ENCODE measurements at places on chromosomes 1 and 21. TPM values are rescaled to one million over a fixed set of nuclear protein-coding genes. Genes with fewer than 3 reads are reported as not detected.
A peak's percentile ranks its signal among the peaks of the same experiment; 100 is the strongest.

SLC35F3 gene
- 3.5 TPM for total RNA-seq

FCAMR gene
- not detected for total RNA-seq

IL20 gene
- total RNA-seq: not detected

SYT2 gene
- total RNA-seq: not detected

SPRR5 gene
- not detected for total RNA-seq

RORC gene
- total RNA-seq: 1.3 TPM

PADI1 gene
- total RNA-seq: not detected

MR1 gene
- 16.7 TPM for total RNA-seq

SRRM1 gene
- total RNA-seq: 256 TPM

EPHA10 gene
- not detected for total RNA-seq

TMPRSS3 gene
- 123 TPM for total RNA-seq

RGS8 gene
- not detected for total RNA-seq

OR10Z1 gene
- not detected for total RNA-seq

- no peaks in the 10 kb centered on the region for H3K36me3 ChIP-seq
- H3K27me3 ChIP-seq: peaks cover 13% of the 10 kb centered on the region
- H3K4me3 ChIP-seq: no peak overlapping the region
- H3K27ac ChIP-seq: no peak overlapping the region
- H3K4me1 ChIP-seq: peaks cover 3% of the 10 kb centered on the region
Observed at GRCh38 chr1:156910309-156910782, 10.1 kb upstream of the LRRC71 start.

- H3K4me1 ChIP-seq: peaks cover 10% of the 10 kb centered on the region
- H3K4me3 ChIP-seq: no peak overlapping the region
- DNase-seq: no peak
- H3K36me3 ChIP-seq: peaks cover 58% of the 10 kb centered on the region
- H3K27ac ChIP-seq: no peak overlapping the region
- H3K27me3 ChIP-seq: no peaks in the 10 kb centered on the region
Observed at GRCh38 chr1:235802573-235803346, 63.9 kb downstream of the LYST start.

DNA sequence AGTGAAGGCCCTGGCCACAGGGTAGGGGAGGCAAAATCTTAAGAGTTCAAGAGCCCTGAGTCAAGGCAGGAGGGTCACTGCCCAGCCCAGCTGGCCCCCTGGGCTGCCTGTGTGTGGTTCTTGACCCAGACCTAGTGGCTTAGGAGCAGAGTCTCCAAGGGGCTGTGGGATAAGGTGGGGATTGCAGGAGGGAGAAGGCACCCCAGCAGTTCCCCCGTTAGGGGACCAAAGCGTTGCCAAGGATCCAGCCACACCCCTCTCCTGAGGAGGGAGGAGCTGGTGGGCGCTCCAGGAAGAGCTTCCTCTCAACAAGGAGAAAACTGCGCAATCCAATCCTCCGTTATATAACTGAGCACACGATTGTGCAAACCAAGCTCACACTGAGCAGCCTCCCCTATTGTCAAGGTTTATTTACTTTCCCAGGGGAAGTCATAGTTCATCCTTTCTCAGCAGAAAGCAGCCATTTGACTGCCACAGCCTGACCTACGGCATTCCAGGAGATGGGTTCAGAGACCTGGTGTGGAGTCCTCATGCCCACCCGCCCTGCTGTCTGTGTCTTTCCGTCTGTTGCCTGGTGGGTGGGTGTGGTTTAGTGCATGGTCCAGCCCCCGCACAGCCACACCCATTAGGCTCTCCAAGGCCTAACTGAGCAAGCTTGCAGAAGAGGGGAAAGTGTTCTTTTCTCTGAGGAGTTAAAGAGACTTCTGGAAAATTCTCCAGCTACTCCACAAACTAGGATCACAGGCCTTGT lies 3.5 kb downstream of the EPHX1 start:
- H3K4me3 ChIP-seq: no peak overlapping the region
- H3K27ac ChIP-seq: no peak overlapping the region
- H3K4me1 ChIP-seq: peaks cover 17% of the 10 kb centered on the region
- peak; percentile 30 for DNase-seq

- no peaks in the 10 kb centered on the region for H3K4me1 ChIP-seq
- H3K36me3 ChIP-seq: no peaks in the 10 kb centered on the region
- no peak for DNase-seq
- no peak overlapping the region for H3K4me3 ChIP-seq
- no peak overlapping the region for H3K27ac ChIP-seq
Observed at GRCh38 chr1:232678185-232678886, 48.4 kb upstream of the SIPA1L2 start.

DNA sequence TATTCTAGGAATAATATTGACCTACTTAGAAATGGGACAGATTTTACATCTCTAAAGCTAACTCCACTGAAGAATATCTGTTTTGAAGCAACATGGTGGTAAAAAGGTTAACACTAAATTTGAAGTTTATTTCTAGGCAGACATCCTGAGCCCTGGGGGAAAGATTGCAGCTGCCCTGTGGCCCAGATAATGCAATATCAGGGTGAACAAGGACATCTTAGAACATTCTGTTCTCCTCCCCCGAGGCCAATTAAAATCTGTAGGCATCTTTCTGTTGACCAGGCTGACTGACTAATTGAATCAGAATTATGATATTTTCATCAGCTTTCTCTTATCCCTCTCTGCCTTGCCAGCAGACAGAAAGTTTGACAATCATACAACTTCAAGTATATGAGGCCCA lies 149.8 kb upstream of the DUSP10 start:
- no peak overlapping the region for H3K27ac ChIP-seq
- no peak overlapping the region for H3K4me3 ChIP-seq
- DNase-seq: no peak
- H3K36me3 ChIP-seq: no peaks in the 10 kb centered on the region

DNA sequence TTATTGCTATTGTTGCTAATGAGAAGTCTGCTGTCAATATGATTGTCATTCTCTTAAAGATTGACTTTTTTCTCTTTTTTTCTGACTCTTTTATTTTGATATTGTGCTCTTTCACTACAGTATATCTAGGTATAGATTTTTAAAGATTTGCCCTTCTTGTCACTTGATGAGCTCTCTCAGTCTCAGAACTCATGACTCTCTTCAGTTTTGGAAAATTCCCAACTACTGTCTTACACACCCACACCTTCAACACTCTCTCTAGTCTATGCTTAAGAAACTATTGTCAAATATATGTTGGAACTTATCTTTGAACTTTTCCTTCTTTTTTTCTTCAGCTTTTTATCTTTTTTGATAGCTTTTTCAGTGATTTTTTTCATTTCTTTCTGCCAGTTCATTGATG lies 50.6 kb downstream of the LMO4 start:
- H3K4me1 ChIP-seq: no peaks in the 10 kb centered on the region
- DNase-seq: no peak
- H3K27ac ChIP-seq: no peak overlapping the region
- peaks cover 3% of the 10 kb centered on the region for H3K36me3 ChIP-seq

DNA sequence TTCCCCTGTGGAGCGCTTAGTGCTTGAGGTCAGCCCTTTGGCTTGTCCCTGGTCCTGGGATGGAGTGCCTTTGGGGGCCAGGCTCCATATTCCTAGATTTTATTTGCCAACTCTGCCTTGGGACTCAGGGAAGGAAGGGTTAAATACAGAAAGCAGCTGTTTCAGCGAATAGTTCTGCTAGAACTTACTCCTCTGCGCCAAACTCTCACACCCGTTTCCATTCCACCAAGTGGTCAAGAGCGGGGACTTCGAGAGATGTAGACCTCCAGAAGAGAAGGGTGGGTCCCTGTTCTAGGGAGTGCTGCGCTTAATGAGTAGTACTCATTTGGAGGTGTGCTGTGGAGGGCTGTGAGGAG lies 704 bp upstream of the TOMM40L start:
- H3K27ac ChIP-seq: peak overlapping the region; percentile 87
- no peaks in the 10 kb centered on the region for H3K27me3 ChIP-seq
- peaks cover 34% of the 10 kb centered on the region for H3K4me1 ChIP-seq
- no peak for DNase-seq
- H3K4me3 ChIP-seq: peak overlapping the region; percentile 98
- H3K36me3 ChIP-seq: peaks cover 11% of the 10 kb centered on the region

- H3K27me3 ChIP-seq: peaks cover 30% of the 10 kb centered on the region
- no peaks in the 10 kb centered on the region for H3K36me3 ChIP-seq
- H3K4me3 ChIP-seq: no peak overlapping the region
- no peaks in the 10 kb centered on the region for H3K4me1 ChIP-seq
- DNase-seq: no peak
- H3K27ac ChIP-seq: no peak overlapping the region
Observed at GRCh38 chr1:165562571-165562970, 18.8 kb downstream of the LRRC52 start.

- H3K27me3 ChIP-seq: no peaks in the 10 kb centered on the region
- DNase-seq: no peak
- no peaks in the 10 kb centered on the region for H3K36me3 ChIP-seq
- no peaks in the 10 kb centered on the region for H3K4me1 ChIP-seq
- H3K27ac ChIP-seq: no peak overlapping the region
- H3K4me3 ChIP-seq: no peak overlapping the region
Observed at GRCh38 chr1:110262296-110262695, 52.2 kb downstream of the KCNC4 start.

GRCh38 chr1:91700771-91701471 lies 185.0 kb downstream of the TGFBR3 start:
- peaks cover 3% of the 10 kb centered on the region for H3K36me3 ChIP-seq
- peaks cover 24% of the 10 kb centered on the region for H3K4me1 ChIP-seq
- no peak overlapping the region for H3K4me3 ChIP-seq

DNA sequence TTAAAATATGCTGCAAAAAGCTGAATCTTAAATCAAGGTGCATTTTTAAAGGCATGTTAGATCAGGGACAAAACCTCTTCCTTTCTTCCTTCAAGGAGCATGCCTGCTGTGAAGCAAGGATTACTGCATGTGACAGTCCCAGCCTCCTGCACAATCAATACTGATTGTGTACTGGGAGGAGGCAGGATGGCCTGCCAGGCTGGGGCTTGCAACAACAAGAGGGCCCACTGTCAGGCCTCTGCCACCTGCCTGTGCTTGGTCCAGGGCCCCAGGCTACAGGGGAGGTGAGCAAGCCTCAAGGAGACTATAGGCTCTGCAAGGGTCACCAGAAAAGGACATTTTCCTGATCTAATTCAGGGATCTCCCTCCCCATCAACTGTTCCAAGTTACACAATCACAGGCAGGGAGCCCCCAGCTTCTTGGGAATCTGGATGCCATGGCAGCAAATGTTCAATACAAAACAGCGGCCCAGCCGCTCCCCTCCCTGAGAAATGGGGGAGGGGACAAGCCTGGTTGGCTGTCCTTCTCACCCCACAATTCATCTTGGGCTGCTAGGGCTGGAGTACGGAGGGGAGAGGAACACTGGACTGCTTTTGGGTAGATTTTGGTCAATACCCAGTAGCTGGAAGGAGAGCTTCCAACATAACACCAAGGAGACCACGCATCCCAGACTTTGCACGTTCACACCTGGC lies 76.7 kb downstream of the SSBP3 start:
- no peaks in the 10 kb centered on the region for H3K27me3 ChIP-seq
- H3K36me3 ChIP-seq: no peaks in the 10 kb centered on the region
- no peak overlapping the region for H3K27ac ChIP-seq
- H3K4me3 ChIP-seq: no peak overlapping the region

- no peak overlapping the region for H3K4me3 ChIP-seq
- peak overlapping the region; percentile 30 for H3K27ac ChIP-seq
- no peaks in the 10 kb centered on the region for H3K4me1 ChIP-seq
- no peak for DNase-seq
- H3K27me3 ChIP-seq: no peaks in the 10 kb centered on the region
- peaks cover 86% of the 10 kb centered on the region for H3K36me3 ChIP-seq
Observed at GRCh38 chr21:32329776-32330175, 31.1 kb downstream of the MRAP start.

DNA sequence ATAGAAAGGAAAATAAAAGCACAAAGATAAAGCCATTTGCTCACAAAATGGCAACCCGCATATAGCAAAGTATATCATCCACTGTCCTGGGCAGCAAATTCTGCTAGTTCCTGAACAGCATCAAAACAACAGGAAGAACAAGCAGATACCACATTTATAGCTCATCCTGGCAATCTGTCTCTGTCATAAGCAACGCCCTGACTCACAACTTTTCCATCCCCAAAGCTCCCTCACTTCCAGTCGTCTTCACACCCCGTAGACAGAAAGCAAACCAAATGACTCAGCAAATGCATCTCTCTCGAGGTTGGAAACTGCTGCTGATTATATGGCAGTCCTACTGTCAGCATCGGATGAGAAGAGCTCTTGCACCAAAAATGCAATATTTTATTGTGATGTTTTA lies 65.8 kb downstream of the AK5 start:
- H3K4me1 ChIP-seq: peaks cover 9% of the 10 kb centered on the region
- H3K27me3 ChIP-seq: no peaks in the 10 kb centered on the region
- H3K4me3 ChIP-seq: no peak overlapping the region
- H3K36me3 ChIP-seq: peaks cover 4% of the 10 kb centered on the region
- no peak overlapping the region for H3K27ac ChIP-seq

GRCh38 chr1:11623702-11624101 lies 30.5 kb downstream of the FBXO2 start:
- no peak for DNase-seq
- no peaks in the 10 kb centered on the region for H3K4me1 ChIP-seq
- H3K36me3 ChIP-seq: no peaks in the 10 kb centered on the region
- H3K4me3 ChIP-seq: no peak overlapping the region

DNA sequence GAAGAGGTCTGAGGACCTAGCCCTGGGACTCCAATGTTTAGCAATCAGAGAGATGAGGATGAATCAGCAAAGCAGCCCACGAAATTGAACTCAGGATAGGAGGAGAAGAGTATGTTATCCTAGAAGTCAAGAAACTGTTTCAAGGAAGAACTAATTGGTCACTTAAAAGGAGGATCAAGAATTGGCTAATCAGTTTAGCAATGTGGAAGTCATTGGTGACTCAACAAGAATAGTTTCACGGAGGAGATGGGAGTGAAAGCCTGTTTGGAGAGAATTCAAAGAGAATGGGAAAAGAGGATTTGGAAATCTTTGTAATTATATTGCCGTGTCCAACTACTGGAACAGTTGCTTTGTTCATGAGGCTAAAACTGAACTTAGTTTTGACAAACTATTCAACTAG lies 7.4 kb downstream of the HMCN1 start:
- H3K4me3 ChIP-seq: no peak overlapping the region
- H3K27ac ChIP-seq: no peak overlapping the region
- H3K27me3 ChIP-seq: peaks cover 24% of the 10 kb centered on the region
- H3K36me3 ChIP-seq: no peaks in the 10 kb centered on the region

GRCh38 chr1:36253161-36253862 lies 29.1 kb downstream of the THRAP3 start:
- no peaks in the 10 kb centered on the region for H3K27me3 ChIP-seq
- H3K4me3 ChIP-seq: no peak overlapping the region
- no peak for DNase-seq
- peaks cover 19% of the 10 kb centered on the region for H3K36me3 ChIP-seq
- no peak overlapping the region for H3K27ac ChIP-seq

DNA sequence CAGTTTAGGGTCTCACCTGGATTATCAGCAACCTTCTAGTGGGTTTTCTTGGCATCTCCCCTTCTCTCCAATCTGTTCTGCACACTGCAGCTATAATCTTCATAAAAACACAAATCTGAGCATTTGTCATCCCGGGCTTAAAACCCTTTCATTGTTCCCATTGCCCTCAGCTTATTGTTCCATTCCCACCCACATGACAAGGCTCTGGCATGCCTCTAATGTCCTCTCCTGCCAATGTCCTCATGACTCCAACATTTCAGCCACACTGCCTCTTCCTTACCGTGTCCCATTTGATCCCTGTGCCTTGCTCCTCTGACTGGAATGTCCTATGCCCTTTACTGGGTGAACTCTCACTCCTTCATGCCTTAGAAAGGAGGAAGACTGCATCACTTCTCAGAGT lies 7.5 kb upstream of the DPH2 start:
- H3K36me3 ChIP-seq: peaks cover 2% of the 10 kb centered on the region
- no peaks in the 10 kb centered on the region for H3K27me3 ChIP-seq
- no peak overlapping the region for H3K27ac ChIP-seq
- no peak for DNase-seq
- no peaks in the 10 kb centered on the region for H3K4me1 ChIP-seq

All from activated CD8-positive, alpha-beta T cell treated with anti-CD3 and anti-CD28 coated beads for 36 hours (primary cell).